ENCODE measurements at places on chromosomes 6 and 20.

DNA sequence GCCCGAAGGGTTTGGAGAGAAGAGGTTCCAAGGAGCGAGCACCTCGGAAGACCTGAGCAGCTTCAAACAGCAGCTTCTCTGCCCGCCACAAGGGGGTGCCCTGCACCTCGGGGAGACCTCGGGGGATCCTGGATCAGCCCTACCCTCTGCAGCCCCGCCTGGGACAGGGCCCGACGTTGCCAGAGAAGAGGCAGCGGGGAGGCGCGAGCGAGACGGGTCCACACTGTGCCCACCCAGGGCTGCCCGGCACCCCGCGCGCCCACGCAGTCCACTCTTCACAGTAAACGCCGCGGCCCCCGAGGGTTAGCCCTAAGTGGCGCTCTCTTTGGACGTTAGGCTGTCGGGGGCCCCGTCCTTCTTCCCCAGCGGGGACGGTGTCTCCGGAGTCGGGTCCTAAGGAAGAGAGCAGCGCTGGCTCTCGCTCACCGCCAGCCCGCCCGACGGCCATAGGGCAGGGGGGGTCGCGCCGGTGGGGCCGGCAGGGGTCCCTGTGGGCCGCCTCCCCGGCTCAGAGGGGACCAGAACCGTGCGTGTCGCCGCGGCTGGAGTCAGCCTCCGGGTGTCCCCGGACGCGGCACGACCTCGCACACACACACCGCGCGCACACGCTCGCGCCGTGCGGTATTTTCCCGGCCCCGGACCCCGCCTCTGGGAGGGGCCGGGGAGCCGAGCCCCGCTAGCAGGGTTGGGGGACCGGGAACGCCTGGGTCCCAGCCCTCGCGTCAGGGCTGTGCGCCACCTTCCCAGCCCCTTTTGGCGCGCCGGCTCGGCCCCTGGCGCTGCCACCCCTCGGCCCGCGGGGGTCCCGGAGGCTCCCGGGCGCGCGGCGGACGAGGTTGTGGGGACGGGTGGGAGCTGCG is 929 bp downstream of the CDH22 start:
- DNase-seq = peak; percentile 83

- no peak for DNase-seq
Observed at GRCh38 chr20:44188752-44189151, 1.8 kb upstream of the JPH2 start.

DNA sequence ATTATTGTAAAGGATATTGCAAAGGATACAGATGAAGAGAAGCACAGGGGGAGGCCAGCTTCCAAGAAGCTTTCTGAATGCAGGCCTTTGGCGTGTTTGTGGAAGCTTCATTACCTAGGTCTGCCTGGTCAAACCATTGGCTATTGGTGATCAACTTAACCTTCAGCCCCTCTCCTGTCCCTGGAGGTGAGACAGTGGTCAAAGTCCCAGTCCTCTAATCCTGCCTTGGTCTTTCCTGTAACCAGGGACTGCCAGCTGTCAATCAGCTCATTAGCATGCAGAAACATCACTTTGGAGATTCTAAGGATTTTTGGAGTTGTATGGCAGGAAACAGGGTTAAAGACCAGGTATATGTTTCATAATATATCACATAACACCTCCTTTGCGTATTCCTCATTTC is 13.0 kb downstream of the RIN2 start:
- DNase-seq = no peak

DNA sequence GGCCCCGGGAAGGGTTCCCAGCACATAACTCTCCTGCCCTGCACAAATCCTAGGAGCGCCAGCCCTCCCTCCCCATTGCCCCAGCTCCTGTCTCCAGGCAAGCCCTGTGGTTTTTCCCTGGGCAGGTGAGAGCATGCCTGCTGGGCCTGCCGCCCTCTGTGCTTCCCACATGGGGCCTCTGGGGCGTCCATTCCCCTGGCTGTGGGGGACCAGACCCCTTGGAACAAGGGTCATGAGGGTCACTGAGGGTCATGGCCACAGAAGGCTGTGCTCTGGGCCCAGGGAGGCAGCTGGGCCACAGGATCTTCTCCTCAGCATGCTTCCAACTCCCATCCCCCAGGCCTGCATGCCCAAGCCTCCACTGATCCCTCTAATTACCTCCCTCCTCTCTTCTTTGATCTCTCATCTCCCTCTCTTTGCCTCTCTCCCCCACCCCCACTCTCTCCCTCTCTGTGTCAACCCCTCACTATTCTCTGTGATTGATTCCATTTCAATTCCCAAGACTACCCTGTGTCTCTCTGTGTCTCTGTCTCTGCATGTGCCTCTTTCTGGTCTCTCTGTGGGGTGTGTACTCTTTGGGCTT is 6.1 kb downstream of the MDFI start:
- no peak for DNase-seq

DNA sequence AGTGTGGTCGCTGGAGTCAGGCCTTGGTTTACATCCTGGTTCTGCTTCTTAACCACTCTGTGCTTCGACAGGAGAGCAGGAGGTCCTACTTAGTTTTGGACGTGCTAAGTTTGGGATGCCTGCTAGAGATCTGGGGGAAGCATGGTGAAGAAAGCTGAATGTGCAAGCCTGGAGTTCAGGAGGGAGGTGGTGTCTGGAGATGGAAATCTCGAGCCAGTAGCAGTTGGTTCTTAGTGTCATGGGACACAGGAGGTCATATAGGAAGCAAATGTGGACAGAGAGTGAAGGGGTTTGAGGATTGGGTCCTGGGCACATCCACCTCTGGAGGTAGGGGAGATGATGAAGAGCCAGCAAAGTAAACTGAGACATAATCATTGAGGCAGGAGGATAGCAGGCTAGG is 131.4 kb downstream of the SYCP2 start:
- no peak for DNase-seq

GRCh38 chr6:81774542-81774941 is 22.1 kb upstream of the TENT5A start:
- no peak for DNase-seq

Measured in activated naive CD4-positive, alpha-beta T cell treated with anti-CD3 and anti-CD28 coated beads, Interleukin-2, amount 10 ng/mL, durations not matched to agents 7 days and 5 days (primary cell).